HS-5 (cell line): ENCODE measurements at places on chromosomes 7 and 10.

DNA sequence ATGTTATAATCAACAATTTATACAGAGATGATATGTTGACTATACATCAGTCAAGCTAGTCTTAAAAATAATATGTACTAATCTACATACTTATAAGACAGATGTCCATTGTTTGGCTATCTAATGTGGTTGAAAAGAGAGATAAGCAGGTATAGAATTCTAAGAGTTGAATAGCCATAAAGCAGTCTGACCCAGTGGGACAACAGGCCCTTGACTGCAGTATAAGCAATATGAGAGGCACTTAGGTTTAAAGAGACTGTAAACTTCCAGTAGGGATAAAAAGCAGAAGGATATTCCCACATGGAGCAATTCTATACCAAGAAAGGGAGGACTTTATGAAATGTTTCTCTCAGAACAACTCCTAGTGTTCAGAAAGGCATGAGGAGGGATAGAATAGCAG, 139.3 kb downstream of the ELAPOR2 start:
- no peak for DNase-seq

GRCh38 chr7:34973400-34973760, 63.9 kb downstream of the DPY19L1 start:
- DNase-seq = no peak

- DNase-seq = no peak
These were observed 469.5 kb downstream of the POM121L12 start for GRCh38 chr7:53504914-53505313.

- no peak for DNase-seq
These were observed 1.2 kb upstream of the ZMIZ1 start for GRCh38 chr10:79067241-79068202.

GRCh38 chr7:50304129-50304910, at the start of gene IKZF1:
Gene IKZF1 (plus strand): TSS chr7:50304716. CDS start chr7:50319062, 14,346 bp downstream.
- DNase-seq = no peak

DNA sequence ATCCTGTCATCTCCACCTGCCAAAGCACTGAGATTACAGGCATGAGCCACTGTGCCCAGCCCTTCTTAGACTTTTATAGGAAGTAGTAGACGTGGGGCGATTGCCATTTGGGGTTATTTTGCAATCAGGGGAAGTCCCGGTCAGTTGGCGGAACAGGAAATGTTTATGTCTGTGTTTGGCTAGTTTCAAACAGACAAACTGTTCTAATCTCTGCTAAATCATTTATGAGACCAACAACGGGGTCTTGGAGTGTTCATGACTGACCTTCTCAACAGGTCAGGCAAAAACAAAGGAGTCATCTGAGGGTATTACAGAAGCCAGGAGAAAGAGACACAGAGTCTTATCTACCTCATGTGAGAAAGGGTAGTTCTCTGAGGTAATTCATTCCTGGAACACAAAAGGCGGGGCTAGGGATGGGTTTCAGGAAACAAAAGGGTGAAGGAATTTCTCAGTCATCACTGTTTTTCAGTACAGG, 6.6 kb upstream of the TPK1 start:
- no peak for DNase-seq

GRCh38 chr7:87580636-87581035, 20.0 kb downstream of the ABCB1 start:
- no peak for DNase-seq

DNA sequence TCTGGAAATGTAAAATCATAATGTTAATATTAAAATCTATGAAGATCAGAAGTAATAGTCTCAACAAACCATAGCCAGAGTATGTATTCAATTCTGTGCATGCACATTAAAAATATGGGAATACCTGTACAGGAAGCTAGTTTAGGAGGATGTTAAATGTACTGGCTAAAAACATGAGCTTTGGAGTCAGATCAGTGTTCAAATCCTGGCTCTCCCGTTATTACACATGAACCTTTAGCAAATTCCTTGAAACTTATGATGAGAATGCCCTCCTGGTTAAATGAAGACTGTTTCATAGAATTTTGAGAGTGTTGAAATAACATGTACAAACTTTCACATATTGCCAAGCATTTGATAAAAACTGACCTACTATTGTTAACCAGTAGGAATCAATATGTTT, 4.6 kb downstream of the ARL4A start:
- no peak for DNase-seq

- no peak for DNase-seq
These were observed 159.5 kb downstream of the PRKAG2 start for GRCh38 chr7:151717415-151717814.
